ENCODE measurements at places on chromosomes 6 and 20.

DNA sequence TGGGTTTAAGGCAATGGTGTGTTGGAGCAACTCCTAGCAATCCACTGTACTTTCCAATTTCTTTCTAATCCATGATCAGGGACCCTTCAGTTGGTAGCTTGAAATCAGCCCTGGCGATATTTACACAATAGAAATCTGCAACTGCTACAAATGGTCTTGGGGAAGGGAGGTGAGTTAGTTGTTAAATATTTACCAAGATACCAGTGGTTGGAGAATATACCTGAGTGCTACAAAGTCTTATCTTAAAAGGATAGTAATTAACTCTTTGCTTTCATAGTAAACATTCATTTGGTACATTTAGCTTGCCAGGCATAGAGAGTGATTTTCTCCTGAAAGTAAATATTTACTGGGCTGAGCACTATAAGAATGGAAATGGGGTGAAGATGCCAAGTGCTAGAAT, 568.2 kb downstream of the BCKDHB start:
- no peak for DNase-seq

DNA sequence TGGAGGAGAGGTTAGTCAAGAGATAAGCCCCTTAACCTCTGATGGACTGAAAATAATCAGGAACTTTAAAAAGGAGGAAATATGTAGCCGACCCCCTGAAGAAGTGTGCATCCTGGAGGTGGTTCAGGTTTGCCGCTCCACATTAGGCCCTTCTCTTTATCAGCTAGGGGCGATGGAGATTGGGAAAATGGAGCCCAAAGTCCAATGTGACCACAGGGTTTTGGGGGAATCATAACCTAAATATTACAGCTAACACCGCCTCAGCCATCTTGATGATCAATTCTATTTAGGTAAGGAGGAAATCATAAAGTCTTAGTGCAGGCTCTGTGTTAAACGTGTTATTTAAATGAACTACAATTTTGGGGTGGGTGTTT, 1.2 kb downstream of the OGFRL1 start:
- DNase-seq, result no peak

DNA sequence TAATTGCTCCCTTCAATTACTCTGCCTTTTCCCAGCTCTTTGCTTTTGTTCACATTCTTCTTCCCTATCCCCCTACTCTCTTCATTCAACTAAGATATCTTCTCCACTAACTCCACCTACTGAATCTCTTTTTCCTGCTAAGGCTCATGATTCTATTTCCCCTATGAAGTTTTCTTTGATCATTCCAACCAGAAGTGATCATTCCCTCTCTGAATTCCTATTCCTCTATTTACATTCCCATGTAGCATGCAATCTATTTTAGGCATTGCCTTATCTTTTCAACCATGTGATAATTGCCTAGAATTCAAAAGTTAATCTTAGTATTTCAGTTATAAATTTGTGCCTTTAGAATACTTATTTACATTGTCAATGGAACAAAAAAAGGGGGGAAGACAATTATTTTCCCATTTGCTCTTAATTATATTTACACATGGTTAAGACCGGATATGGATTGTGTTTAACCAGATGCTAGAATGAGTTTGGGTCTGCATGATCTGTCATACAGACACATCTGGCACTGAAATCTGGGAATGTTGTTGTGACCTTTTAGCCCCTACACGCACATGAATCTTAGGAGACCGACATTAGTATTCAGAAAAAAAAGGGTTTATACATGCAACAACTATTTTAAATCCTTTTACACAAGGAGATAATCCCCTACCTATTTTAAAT, 20.8 kb downstream of the MOXD1 start:
- no peak for DNase-seq

DNA sequence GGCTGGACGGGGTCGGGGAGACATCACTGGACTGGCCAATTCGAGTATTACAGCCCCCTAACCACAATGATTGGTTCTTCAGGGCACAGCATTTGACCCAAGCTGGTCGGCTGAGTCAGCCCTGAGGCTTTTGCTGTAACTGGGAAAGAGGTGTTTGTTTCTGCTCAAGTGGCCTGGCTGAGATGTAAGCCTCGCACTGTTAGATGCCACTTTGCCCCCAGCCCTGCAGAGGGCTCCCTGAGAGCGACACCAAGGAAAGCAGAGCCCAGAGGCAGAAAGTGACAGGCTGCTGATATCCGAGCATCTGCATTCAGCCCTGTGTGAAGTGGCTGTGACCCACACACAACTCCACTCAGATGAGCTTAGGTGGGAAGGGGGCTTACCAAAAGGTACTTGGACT, 19.4 kb downstream of the ERGIC3 start:
- DNase-seq, result peak; percentile 21

DNA sequence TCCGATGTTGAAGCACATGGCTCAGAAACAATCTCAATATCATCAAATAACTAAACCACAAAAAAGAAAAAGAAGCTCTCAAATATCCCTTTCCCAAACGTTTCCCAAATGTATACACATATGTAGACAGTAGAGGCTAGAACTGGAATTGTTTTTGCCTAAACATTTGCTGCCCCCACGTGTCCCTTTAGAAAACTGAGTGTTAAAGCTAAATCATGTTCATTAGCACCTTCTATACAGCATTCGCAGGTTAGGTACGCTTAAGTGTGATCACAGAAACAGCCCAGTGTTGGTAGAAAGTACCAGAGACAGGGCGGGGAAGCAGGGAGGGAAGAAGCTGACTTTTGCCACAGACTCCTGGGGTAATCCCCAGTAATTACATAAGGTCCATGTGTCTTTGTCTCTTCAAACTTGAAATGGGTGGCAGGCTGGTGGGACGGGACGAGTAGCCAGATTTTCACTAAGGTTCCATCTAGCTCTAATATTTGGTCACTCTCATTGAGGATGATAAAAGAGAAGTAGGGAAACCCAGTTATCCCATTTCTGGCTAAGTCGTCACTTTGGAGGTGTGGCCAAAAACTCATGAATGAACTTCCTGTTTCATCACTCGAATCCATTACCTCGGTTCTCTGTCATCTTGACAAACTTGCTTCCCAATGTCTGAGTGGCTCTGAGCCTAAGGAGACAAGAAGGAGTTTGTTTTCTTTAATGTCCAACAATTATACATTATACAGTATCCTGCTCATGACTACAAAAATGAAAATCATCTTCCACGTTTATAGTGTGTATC, 15.0 kb upstream of the TFAP2A start:
- no peak for DNase-seq

DNA sequence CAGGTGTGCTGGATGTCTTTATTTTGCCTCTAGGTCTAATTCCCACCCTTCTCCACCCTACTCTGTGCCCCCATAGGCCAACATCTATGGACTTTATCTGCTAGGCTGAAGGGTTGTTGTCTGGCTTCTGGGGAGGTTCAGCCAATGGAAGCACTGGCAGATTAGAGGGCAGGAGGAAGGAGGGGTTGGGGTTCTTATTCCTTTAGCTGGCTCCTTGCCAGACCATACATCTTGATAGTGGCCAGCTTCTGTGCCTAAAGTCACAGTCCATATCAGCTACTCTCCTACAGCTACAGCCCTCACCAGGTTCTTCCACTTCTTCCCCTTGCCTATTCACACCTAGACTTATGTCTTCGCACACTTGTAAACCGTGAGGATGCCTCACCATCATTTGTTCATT, 41.1 kb downstream of the ROS1 start:
- DNase-seq, result no peak

GRCh38 chr6:86963352-86963751, 26.0 kb downstream of the HTR1E start:
- DNase-seq, result no peak

- no peak for DNase-seq
Observed at GRCh38 chr20:20447196-20447595, 79.3 kb downstream of the INSM1 start.

DNA sequence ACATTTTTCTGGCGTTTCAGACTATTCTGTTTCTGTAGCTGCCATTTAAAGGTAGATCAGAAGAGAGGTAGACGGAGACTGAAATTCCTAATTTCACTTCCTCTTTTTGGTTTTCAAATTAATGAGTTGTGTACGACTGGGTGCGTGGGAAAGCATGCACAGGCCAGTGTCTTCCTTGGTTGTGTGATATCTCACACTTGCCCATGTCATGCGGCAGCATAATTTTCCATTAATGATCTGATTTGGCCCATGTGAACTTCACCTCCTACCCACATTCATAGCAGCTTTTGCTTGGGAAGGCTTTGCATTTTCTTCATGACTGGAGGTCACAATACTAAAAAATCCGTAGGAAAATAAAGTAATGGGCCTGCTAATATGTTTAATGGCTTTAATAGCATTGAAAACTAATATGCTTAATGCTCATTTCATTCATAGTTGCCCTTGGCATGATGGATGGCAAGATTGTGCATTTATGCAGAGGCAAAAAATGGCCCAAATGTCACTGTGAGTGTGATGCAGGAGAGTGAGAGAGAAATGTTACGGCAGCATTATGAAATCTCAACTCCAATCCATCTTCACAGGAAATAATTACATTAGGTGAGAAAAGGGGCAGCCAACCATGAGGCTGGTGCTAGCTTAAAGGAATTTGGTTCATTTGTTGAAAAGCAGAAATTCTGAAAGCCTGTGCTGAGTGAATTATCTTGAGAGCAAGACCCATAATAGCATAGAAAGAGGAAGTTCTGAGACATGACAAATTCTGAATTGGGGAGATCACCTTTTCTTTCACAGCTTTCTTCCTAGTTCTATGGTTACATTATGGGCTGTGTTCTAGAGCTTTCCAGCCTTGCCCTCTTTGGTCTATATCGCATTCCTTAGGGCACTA, 69.0 kb upstream of the UST start:
- no peak for DNase-seq

GRCh38 chr6:111579816-111580215, 25.9 kb downstream of the TRAF3IP2 start:
- no peak for DNase-seq

DNA sequence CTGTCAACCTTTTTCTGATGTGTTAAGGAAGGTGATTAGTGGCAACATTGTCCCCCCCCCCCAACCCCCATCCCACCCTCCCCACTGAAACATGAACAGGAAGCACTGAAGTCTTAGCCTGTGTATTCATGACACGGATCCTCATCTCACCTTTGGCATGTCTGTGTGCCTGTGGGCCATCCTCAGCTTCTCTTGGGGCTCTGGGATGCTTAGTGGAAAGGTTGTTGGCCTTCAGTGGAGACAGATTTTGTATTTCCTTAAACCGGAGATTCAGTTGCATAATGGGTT, 93.6 kb downstream of the RREB1 start:
- DNase-seq, result no peak

DNA sequence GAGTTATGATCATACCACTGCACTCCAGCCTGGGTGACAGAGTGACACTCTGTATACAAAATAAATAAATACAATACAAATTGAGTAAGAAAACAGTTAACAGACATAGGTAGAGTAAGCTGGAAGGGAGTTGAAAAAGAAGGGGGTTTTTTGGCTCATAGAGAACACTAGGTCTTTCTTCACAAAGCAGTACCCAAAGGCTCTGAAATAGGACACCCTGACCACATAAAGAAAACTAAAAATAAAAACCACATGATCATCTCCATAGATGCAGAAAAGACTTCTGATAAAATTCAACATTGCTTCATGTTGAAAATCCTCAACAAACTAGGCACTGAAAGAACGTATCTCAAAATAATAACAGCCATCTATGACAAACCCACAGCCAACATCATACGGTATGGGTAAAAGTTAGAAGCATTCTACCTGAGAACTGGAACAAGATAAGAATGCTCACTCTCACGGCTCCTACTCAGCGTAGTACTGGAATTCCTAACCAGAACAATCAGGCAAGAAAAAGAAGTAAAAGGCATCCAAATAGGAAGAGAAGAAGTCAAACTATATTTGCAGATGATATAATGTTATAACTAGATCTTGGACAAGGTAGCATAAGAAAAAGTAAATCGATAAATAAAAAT, 48.6 kb downstream of the TOMM6 start:
- no peak for DNase-seq

- DNase-seq, result no peak
Observed at GRCh38 chr6:16521528-16521927, 239.7 kb downstream of the ATXN1 start.

DNA sequence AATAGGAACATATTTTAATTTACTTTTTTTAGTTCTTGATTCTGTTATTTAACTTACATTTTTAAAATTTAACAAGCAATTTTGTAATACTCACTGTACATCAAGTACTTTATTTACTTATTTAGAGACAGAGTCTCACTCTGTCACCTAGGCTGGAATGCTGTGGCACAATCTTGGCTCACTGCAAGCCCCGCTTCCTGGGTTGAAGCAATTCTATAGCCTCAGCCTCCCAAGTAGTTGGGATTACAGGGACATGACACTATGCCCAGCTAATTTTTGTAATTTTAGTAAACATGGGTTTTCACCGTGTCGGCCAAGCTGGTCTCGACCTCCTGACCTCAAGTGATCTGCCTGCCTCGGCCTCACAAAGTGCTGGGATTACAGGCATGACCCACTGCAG, 7.0 kb downstream of the BTN3A3 start:
- no peak for DNase-seq

- DNase-seq, result no peak
Observed at GRCh38 chr6:7939864-7940228, 29.3 kb upstream of the TXNDC5 start.

DNA sequence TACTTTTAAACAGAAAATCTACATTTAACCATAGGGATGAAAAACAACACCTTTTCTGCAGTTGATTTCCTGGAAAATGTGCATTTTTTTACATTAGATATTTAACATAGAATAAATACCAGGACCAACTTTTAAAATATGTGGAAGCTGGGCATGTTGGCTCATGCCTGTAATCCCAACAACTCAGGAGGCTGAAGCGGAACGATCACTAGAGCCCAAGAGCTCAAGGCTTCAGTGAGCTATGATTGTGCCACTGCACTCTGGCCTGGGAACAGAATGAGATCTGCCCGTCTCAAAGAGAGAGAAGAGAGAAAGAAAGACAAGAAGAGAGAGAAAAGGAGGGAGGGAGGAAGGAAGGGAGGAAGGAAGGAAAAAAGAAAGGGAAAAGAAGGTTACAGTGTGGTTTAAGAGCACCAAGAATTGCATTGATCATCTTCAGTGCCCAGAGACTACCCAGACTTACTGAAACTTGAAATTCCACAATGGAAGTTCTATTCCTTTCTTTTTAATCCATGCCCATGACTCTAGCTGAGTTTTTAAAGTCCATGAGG, 189.4 kb upstream of the ARID1B start:
- DNase-seq, result no peak

GRCh38 chr6:113347436-113347835, 509.7 kb upstream of the MARCKS start:
- no peak for DNase-seq

DNA sequence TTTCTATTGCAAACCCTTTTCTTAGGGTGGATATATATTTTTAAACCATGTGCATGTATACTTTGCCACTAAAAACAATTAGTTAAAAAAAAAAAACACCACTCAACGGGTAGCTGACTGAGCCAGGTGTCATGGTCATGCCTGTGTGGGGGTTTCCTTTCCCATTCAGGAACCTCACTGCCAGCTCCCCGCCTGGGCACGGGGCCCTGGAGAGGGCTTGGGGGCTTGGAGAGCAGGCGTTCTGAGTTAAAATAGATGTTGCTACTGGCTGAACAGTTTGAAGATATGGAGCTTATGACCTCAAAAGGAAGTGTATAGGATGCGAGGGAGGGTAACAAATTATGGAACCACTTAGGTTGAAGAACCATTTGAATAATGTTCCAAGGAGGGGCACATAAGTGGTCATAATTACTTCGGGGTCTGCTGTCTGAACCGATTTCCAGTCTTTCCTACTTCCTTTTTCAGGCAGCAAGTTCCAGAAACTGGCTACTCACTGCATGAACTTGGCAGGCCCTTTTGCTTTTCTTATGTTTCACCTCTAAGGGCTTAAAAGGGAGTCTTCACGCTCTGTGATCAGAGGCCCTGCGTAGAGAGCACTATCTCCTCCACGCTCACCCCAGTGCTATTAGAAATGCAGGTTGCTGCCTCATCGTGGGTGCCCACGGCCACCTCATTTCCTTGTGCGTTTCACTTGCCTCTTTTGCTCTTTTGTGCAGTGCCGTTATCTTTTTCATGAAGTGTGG, 9.9 kb downstream of the STX16 start:
- DNase-seq, result no peak

Measured in retinal pigment epithelial cell (primary cell).